MM.1S (cell line): ENCODE measurements at places on chromosomes 3 and 15.

DNA sequence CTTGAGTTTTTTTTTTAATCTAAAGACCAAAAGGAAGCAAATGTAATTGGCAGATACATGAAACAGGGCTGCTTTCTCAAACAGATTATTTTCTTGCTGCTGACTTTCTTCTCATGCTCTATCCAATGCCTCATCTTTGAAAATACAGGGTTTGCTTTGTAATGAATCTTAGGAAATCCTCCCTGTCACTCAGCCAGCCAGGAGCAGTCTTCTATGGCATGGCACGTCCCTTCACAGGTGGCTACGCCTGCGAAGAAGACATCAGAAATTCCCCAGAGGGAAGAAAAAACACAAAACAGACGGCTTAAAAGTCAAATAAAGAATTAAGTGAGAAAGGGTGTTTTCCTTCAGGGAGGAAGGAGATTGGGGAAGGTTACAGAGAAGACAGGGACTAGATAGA, 242.5 kb downstream of the IGSF11 start:
- no peak for DNase-seq

GRCh38 chr15:95875121-95875643, 455.3 kb upstream of the NR2F2 start:
- peak; percentile 43 for DNase-seq

- peak; percentile 81 for DNase-seq
These were observed 4.0 kb upstream of the SIN3A start for GRCh38 chr15:75455424-75455981.

- DNase-seq: peak; percentile 56
These were observed 49.7 kb upstream of the SCAANT1 start for GRCh38 chr3:63961891-63962290.

DNA sequence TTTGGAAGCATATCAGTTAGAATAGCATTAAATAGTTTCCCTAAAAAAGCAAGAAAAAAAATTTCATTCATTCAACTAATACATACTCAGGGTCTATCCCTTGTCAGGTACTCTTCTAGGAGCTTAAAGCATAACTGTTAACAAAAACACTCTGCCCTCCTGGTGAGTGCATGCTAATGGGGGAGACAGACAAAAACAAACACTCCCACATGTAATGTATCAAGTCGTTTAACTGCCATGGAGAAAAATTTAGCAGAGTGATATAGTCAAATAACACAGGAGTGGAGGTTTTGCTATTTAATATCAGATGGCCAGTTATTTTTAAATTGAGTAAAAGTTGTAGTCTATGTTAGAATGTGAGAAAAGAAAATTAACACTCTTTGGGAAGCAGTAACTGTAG, 254.5 kb upstream of the RARB start:
- DNase-seq: no peak

GRCh38 chr3:100184948-100185570, 70.8 kb upstream of the FILIP1L start:
- no peak for DNase-seq

- no peak for DNase-seq
These were observed 38.2 kb downstream of the GLB1 start for GRCh38 chr3:33058765-33059164.

- no peak for DNase-seq
These were observed 22.7 kb downstream of the ATP6V1A start for GRCh38 chr3:113769551-113769950.

DNA sequence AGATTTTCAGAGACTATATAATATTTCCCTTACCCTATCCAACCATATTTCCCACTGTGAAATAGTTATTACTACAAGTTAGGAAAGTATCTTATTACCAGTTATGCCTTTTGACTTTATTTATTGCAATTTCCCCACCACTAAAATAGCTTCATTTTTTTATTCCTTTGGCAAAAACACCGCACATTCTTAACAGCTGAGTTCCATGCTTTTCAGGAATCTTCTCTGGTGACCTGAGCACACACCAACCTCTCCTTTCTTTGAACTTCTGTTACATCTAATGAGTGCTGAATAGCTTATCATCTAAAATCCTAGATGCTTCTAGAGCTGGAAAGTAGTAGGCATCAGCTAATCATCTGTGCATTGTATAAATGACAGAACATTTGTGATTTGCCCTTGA, 99.1 kb downstream of the UBE2E2 start:
- no peak for DNase-seq

- peak; percentile 36 for DNase-seq
These were observed 19.1 kb downstream of the HSPBAP1 start for GRCh38 chr3:122774564-122774963.

GRCh38 chr15:86849558-86850285, 770.1 kb downstream of the AGBL1 start:
- DNase-seq: no peak

GRCh38 chr15:28896951-28897350, 11.2 kb downstream of the APBA2 start:
- DNase-seq: no peak

GRCh38 chr15:59691194-59691805, 2.2 kb upstream of the BNIP2 start:
- DNase-seq: peak; percentile 71

- no peak for DNase-seq
These were observed 2.2 kb downstream of the ALPK3 start for GRCh38 chr15:84819291-84819768.

GRCh38 chr15:92941668-92942067, 41.5 kb downstream of the CHD2 start:
- DNase-seq: no peak

GRCh38 chr3:10515884-10516495, 10.6 kb upstream of the ATP2B2 start:
- DNase-seq: no peak

DNA sequence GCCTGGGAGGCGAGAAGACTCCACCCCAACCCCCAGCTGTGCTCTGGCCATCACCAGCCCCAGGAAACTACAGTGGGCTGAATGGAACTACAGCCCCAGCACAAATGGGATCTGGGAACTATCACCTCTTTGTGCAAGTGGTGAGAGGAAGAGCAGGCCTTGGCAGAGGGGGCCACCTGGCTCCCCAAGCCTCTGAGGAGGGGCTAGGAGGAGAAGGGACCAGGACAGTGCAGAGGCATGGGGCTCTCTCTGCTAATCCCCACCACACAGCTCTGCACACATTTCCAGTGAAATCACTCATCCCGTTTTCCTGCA, 31.6 kb downstream of the KY start:
- no peak for DNase-seq

DNA sequence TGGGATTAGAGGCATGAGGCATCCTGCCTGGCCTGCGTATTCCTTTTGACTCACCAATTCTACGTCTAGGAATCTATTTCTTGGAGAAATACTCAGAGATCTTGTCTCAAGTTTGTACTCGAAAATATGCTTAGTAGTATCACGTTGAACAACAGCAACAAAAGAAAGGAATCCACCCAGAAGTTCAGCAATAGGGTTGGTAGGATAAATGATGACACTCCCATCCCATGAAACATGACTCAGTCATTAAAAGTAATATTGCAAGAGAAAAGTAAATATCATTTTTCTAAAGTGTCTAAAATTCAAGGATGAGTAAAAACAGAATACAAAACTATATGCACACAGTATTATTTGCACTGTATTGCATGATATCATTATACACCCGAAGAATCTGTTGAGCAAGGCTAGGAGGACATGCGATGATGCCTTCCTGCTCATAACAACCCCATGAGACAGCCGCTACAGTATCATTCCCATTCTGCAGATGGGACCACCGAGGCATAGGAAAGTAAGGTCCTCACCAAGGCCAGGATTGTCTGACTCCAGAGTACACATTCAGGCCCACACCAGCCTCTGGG, 61.5 kb downstream of the SLC6A1 start:
- no peak for DNase-seq

DNA sequence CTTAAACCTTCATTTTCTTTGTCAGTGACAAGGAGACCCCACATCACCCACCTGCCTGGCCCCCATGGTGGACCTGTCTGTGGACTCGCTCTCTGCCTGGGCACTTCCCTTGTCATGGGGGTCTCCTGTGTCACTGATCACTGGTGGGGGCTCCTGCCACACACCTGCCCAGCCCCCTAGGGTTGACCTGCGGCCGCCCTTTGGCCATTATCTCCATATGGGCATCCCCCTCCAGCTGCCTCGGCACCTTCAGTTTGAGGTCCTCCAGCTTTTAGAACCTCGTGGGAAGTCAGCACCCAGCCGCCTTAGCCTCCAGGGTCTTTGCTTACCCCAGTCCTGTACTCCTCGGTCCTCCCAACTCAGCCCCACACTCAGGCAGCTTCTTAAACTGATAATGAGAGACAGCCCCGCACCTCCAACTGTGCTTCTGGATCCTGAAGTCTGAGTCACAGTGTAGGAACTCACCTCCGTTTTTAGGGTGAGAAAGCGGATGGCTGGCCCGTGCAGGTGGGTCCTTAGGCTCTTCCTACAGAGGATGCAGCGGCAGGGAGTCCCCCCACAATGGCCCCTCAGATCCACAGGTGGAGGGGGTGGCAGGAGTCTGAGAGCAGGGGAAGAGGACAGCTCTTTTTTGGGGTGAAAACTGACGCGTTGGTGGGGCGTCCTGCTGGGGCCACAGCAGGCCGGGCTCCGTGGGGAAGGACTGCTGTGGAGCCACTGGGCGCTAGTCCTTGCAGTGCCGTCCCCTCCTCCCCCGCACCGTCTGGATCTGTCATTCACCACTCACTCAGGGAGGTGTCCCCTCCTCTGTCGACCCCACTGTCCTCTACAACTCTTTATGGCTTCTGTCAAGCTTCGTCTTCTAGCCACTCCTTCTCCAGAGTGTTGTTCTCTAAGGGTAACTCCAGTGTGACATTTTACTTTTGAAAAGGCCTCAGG, 8.7 kb upstream of the PRR23E start:
- no peak for DNase-seq

GRCh38 chr15:67322481-67322880, 67.9 kb downstream of the IQCH start:
- DNase-seq: no peak

- no peak for DNase-seq
These were observed 38.4 kb downstream of the GTF2E1 start for GRCh38 chr3:120780977-120781376.

DNA sequence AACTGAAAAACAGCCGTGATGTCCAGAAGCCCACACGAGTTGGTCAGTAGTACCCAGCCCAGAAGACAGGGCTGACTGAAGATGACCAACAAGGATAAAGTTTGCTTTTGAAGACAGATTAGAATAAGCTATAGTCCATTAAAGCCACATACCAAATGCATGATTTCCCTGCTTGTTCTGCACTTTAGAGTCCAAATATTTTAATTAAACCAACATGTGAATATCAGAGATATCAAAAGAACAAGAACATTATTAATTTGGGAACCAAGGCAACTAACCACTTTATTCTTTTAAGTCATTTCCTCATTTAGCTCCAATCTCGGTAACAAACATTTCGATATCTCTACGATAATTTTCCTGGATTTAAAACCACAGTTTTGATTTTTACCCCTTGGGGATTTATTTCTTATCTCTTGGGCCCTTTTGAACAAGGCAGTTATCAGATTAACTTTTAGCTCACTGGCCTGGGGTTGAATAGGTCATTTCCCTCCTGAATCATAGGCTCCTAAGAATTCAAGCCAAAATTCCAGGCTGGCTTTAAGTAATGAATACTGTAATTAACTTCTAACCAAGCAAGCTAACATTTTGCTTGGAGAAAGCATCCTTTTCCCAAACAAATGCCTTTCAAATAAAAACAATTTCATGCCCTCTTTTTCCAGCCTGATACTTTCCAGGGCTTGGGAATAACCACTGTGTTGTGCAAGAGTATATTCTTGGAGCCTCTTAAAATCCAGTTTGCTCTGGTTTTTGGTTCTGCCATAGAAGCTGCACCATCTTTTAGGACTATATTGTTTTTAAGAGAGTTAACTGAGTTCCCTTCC, 102.9 kb upstream of the NR2E3 start:
- DNase-seq: no peak

GRCh38 chr3:143978263-143978631, 6.6 kb downstream of the DIPK2A start:
- no peak for DNase-seq

DNA sequence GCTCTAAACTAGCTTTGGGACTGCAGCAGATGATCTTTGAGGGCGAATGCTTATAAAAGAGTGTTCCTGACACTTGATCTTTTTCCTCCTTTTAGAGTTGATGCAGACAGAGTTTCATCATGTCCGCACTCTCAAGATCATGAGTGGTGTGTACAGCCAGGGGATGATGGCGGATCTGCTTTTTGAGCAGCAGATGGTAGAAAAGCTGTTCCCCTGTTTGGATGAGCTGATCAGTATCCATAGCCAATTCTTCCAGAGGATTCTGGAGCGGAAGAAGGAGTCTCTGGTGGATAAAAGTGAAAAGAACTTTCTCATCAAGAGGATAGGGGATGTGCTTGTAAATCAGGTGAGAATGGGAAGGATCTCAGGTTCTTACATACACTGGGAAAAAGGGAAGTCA, 75.7 kb downstream of the KLHL25 start:
- DNase-seq: no peak

DNA sequence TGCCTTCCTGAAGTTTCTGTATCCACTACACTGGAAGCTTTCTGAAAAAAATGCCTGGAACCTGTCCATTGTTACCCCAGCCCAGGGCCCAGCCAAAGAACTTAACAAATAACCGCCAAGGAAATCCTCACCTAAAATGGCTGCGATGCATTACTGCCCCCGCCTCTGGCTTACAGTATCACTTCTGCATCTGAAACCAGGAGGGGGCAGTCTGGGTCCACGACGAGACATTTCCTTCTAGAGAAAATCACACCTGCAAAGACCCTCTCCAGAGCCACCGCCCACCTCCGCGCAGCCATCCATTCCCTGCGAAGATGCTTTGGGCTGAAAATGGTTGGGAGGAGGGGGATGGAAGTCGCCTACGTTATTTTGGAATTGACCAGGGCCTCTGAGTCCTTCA, 22.4 kb upstream of the CELF6 start:
- DNase-seq: no peak

GRCh38 chr15:68313501-68314410, 36.2 kb downstream of the FEM1B start:
- DNase-seq: no peak

GRCh38 chr3:156859578-156859977, 33.4 kb downstream of the LEKR1 start:
- no peak for DNase-seq

GRCh38 chr15:38091078-38091645, 156.7 kb downstream of the TMCO5A start:
- DNase-seq: no peak

DNA sequence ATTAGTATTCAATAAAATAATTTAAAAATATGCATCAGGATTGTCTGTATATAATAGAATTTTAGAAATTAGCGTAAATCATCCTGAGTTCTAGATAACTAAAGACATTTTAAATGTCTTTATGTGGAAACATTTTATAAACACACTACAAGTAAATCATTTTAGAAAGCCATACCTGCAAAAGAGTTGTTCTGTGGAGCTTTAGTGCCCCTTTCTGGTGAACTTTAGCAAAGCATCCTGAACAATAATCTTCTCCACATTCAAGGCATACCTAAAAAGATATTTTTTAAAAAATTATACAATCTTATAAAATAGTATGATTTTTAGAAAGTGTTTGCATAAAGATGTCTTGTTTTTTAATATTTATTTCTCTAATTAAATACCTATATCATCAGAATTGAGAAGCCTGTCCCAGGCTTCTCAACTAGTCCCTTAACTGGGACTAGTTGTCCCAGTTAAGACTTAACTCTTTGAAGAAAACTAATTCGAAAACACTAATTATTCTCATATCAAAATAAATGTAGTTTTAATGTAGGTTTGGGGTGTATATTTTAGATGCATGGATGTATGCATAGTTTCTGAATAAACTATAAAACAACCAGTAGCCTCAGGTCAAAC, 29.7 kb downstream of the ZBBX start:
- DNase-seq: peak; percentile 58
